ENCODE measurements at places on chromosomes 1 and 21. TPM values are rescaled to one million over a fixed set of nuclear protein-coding genes. Genes with fewer than 3 reads are reported as not detected.

Gene MAB21L3
- 0.07 TPM for total RNA-seq

- H3K4me3 ChIP-seq: no peak overlapping the region
- H3K4me1 ChIP-seq: no peaks in the 10 kb centered on the region
- no peaks in the 10 kb centered on the region for H3K36me3 ChIP-seq
- no peak overlapping the region for H3K27ac ChIP-seq
- no peaks in the 10 kb centered on the region for H3K27me3 ChIP-seq
Observed at GRCh38 chr21:14591882-14592281, 45.8 kb upstream of the SAMSN1 start.

DNA sequence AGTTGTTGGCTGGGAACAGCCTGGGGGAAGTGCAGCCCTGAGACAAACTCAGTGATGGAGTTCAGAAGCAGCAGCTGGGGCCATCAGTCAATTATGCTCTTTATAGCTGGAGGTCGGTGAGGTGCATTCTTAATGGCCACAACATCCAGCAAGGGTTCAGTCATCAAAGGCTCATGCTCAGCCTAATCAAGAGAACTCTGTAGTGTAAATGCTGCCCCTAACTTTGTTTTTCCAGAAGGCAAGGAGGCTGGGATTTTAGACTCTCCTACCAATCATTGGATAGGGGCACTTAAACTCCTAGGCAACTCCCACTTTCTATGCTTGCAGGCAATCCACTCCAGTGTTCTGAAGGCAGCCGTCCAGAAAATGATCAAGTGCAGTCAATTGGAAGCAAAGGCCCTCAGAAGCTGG is 15.0 kb upstream of the RGS4 start:
- H3K4me3 ChIP-seq: no peak overlapping the region
- no peak for DNase-seq
- no peaks in the 10 kb centered on the region for H3K4me1 ChIP-seq
- H3K27me3 ChIP-seq: no peaks in the 10 kb centered on the region
- no peak overlapping the region for H3K27ac ChIP-seq

DNA sequence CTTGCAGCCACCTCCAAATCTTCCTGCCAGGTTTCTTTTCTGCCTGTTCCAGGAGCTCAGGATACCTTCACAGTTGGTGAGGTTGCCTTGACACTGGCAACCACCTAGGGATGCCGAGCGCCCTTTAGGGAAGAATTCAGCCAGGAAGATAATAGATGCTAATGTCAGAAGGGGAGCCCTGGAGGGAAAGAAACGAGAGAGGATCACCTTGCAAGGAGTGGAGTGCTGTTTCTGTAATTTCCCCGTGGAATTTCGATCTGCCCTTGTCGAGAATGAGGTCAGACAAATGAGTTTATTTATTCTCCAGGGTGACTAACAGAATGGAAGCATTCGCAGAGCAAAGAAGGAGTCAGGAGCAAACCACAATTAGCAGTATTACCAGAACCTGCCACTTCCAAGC is 315.8 kb upstream of the KAZN start:
- H3K27me3 ChIP-seq: no peaks in the 10 kb centered on the region
- no peaks in the 10 kb centered on the region for H3K36me3 ChIP-seq
- H3K4me3 ChIP-seq: no peak overlapping the region
- no peak for DNase-seq
- H3K4me1 ChIP-seq: no peaks in the 10 kb centered on the region

DNA sequence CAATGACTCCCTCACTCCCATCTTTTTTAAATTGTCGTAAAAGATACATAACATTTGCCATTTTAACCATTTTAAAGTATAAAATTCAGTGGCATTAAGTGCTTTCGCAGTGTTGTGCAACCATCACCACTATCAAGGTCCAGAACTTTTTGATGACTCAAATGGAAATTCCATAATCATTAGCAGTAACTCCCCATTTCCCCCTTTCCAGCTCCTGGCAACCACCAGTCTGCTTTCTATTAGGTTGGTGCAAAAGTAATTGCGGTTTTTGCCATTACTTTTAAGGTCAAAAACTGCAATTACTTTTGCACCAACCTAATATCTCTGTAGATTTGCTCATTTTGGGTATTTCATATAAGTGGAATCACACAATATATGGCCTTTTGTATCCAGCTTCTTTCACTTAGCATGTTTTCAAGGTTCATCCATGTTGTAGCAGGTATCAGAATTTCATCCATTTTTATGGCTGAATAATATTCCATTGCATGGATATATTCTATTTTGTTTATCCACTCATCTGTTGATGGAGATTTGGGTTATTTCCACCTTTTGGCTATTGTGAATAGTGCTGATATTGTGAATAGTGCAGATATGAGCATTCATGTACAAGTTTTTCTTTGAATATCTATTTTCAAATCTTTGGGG is 159.7 kb downstream of the HIVEP3 start:
- H3K27me3 ChIP-seq: no peaks in the 10 kb centered on the region
- peaks cover 18% of the 10 kb centered on the region for H3K4me1 ChIP-seq
- no peak for DNase-seq
- no peaks in the 10 kb centered on the region for H3K36me3 ChIP-seq
- no peak overlapping the region for H3K4me3 ChIP-seq
- H3K27ac ChIP-seq: no peak overlapping the region

Measured in heart right ventricle (tissue), 16 donors.